ENCODE measurements at places on chromosomes 7 and 10.

GRCh38 chr10:127855976-127856375, 36.8 kb downstream of the CLRN3 start:
- no peak for DNase-seq

DNA sequence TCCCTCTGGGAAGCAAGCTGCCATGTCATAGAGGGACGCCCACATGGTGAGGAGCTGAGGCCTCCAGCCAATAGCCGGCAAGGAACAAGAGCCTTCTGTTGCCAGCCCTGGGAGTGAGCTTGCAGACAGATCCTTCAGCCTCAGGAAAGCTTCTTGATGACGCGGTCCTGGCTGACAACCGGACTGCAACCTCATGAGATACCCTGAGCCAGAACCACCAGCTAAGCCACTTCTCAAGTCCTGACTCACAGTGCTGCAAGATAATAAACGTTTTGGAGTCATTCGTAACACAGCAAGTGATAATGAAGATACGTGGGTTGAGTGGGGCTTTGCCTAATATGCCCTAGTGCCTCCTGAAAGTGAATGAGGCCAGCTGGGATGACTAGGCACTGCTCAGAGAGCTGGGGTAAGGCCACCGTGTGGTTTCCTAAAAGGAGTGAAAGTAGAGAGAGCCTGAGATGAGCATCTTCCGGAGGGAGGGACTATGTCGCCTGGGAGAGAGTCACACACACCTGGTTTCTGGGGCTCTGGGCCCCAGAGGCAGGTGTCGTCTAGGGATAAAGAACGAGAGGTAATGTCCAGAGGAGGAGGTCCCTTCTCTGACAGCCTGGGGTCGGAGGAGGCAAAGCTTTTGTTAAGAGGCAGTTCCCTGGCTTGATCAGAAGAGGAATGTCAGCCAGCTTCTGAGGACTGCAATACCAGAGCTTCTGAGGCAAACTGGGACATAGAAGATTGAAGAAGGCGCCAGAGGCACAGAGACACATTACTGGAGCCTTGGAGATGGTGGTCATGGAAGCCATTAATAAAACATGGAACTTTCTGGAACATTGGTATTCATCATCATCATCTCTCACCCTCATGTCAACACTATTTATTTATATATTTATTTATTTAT, 53.6 kb downstream of the PYROXD2 start:
- DNase-seq, result no peak

DNA sequence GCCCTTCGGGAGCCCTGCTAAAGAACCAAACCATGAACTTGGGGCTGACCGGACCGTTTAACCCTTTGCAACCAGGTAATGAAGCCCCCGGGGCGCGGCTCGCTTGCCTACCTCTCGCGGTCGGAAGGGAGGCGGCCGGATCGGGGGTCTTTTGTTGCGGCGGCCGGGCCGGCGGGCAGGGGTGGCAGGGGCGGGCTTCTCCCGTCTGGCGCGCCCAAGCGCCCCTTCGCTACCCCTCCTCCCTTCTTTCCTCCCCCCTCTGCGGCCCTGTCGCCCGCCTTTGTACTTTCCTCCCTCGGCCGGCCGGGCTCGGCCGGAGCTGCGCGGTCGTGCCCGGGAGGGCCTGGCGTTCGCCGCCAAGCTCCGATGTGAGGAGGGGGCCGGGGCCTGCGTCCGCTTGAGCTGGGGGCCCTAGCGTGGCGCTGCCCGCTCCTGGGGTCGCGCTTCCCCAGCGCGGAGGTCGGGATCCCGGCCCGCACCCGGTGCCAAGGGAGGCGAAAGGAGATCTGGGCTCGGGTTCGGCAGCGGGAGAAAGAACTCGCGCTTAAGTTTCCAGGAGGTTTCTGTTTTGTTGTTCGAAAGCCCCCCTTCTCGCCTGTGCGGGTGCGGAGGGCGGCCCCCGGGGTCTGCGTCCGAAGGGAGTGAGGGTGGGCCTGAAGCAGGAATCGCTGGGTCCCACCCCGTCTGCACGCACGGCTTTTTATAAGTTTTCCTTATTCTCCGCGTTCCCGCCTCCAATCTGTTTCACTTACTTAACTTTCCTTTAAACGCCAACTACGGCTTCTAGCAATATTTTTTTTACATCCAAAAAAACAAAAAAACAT, 436.8 kb upstream of the GALNT17 start:
- DNase-seq, result no peak

GRCh38 chr10:129945064-129945463, 19.0 kb downstream of the EBF3 start:
- no peak for DNase-seq

DNA sequence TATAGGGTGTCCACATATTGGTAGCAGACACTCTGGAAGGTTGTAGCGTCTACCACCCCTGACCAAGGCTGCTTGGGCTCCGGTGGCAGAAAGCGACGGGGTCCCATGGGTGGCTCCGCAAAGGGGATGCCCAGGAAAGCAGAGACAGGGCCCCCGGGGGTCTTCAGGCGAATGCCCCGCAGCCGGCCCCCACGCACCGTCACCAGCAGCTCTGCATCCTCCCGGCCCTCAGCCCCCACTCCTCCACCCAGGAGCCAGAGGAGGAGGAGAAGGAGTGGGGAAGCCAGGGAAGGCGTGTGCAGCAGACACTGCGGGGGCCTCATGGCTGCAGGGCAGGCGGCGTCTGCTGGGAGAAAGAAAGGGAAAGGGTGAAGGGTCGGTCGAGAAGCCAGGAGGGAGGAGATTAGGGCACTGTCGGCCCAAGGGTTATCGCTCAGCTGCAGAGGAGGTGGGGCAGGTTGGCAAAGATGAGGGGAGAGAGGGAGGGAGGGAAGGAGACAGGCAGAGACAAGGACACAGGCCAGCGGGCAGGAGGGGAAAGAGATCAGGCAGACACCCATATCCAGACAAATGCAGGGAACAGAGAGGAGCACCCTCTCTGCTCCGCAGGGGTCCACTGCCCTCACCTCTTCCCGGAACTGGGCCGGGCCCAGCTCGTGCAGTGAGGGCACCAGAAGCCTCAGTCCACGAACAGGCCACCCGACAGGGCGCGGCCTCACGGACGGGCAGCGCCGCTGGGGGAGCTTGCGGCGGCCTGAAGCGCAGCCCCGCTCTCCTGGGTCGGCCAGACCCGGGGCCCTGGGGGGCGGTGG, 1.6 kb downstream of the ACHE start:
- no peak for DNase-seq

DNA sequence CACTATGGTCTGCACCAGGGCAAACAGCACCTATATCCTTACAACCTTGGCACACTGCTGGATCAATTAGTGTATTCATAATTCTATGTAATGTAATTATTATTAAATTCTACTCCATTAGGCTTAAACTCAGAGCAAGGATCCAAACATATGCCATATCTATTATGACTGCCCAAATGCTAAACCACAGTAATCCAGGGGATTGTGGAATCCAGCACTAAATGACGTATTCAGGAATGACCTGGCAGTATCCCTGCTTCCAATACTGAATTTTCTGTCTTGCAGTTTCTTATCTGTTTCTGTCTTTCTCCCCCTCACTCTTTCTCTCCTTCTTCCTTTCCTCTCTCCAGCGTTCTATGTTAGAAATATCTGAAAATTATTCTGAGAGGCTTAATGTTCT, 16.5 kb upstream of the UBE2D1 start:
- no peak for DNase-seq

DNA sequence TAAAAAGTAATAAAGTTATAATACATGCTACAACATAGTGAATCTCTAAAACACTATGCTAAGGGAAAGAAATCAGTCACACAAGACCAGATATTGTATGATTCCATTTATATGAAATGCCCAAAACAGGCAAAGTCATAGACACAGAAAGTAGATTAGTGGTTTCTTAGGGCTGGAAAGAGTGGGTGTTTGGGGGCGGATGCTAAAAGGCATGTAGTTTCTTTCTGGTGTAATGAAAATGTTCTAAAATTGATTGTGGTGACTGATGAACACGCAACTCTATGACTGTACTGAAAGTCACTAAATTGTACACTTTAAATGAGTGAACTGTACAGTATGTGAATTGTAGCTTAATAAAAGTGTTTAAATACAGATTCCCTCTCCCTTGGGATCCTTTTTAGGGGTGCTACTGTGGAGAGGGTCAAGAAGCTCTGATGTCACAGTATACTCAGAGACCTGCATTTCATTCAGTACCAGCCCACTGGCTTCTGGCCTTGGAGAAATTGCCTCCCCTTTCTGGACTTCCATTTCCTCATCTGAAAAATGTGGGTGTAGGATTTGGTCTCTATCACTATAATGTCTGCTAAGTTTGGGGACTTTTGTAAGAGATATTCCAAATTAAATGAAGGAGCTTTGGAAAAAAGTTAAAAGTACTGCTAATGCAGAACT, 46.4 kb downstream of the AOAH start:
- no peak for DNase-seq

- no peak for DNase-seq
These were observed 23.8 kb upstream of the FZD1 start for GRCh38 chr7:91240376-91240941.

DNA sequence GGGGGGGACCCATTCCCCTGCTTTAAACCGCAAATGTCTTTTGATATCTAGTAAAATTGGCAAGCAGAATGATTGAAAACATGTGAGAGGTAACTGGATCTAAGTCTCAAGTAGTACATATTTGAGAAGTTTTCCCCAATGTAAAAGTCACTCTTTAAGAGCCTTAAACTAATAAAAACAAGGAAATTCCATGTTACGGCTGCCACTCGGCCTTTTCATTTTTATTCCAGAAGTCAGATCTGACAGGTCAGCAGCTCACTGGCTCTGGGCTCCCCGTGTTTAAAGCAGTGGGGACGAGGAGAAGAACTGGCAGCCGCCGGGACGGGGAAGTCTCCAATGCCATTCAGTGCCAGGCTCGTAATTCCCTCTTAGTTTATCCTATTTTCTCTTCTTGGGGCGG, 80.7 kb downstream of the CUX1 start:
- no peak for DNase-seq

- DNase-seq, result no peak
These were observed 63.6 kb upstream of the TRIM24 start for GRCh38 chr7:138396251-138397070.

GRCh38 chr10:93815304-93816096, 57.8 kb downstream of the LGI1 start:
- no peak for DNase-seq

DNA sequence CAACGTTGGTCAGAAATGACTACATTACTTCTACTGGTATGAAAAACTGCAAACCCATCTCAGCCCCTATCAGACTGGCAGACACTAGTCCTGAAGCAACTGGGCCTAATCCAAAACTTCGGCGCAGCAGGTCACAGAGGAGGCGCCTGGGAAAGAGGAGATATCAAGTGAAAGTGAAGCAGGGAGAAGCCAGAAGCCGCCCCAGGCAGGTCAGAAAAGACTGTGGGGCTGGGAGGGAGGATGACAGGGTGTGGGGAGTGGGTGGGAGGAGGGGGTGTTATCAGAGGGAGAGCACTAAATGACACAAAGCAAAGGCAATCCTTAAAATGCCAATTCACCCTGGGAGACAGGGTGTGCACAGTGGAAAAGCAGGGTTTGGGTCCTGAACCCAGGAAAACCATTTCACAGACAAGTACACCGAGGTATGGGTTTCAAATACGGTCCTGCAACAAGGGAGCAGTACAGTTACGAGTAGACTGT, 731 bp downstream of the CHCHD3 start:
- no peak for DNase-seq

- no peak for DNase-seq
These were observed 27.0 kb downstream of the ZNF438 start for GRCh38 chr10:31004611-31005193.

DNA sequence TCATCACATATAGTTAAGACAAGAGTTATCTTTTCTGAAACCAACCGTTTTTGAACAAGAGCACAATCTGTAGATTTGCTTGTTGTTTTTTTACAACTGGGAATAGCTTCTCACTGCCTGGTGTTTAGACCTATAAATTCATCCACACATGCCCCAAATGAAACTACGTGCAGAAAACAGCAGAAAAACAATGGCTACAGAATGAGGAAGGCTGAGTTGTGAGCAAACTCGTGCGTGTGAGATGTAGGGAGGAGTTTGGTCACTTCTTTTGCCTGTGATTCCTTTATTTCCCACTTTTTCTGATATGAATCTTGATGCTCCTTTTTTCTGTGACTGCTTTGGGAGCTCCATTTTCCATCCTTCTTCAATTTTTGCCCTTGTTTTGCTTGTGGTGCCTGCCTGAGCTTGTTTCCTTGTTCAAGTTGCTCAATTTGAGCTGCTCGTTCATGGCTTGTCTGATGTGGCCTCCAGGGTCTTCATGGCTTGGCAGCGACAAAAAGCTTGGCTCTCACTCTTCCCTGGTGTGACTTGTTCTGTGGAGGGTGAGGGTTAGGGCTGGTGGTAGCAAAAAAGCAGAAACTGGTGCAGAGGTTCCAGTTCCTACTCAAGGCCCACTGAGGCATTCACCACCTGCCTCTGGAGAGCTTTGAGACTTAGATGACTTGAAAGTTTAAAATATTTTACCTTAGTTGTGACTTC, 76.9 kb downstream of the ZNF365 start:
- no peak for DNase-seq

DNA sequence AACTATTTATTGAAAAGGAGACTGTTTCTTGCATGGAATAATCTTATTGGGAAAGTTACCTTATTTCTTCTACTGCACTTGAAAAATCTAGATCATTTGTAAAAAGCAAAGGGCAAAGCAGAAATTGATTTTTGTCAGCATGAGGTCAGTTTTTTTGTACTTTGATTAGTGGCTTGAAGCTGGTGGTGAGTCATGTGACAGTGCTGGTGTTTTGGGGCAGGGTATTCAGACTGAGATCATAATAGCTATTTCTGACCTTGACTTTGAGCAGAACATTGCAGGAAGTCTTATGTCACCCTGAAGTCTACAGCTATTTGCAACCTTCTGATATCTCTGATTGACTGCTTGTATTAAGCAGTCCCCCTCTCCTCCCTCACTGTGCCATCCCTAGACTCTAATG, 66.3 kb upstream of the SORCS3 start:
- no peak for DNase-seq

DNA sequence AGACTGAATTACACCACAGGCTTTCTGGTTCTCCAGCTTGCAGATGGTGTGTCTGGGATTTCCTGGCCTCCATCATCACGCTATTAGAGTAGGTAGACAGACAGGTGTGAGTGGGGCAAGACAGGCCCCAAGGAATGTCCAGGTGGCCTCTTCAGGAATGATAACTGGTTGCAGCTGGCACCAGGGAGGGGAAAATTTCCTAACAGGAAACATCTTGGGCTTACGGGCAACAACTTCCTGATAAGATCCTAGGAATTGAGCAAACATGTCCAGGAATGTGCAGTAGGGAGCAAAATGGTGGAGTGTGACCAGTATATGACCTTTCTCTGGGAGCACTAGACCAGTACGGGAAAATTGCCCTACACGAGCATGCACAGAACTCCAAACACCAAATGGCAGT, 11.3 kb downstream of the XRCC2 start:
- no peak for DNase-seq

GRCh38 chr7:151088856-151089699, 2.8 kb downstream of the AGAP3 start:
- DNase-seq, result no peak

GRCh38 chr10:10872764-10873163, 144.9 kb upstream of the CELF2 start:
- DNase-seq, result no peak

DNA sequence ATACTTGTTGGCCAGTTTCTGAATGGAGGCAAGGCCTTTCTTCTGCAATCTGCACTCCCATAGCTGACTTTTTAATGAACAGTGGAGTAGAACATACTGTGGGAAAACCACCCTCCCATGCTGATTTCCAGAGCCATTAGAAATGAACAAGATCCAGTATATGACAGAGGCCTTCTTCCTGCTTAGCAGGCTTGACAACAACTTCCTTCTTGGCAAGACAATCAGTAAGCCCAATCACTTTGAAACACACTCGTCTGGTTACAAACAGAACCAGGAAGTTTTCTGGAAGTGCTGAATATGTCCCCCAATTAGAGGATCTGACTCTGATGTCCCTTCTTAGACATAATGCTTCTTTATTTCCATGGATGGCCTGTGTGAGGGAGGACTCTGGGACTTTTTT, 103.4 kb downstream of the SAMD9 start:
- DNase-seq, result no peak

GRCh38 chr10:78279756-78280155, 246.1 kb downstream of the RPS24 start:
- DNase-seq, result no peak
